ENCODE measurements at places on chromosomes 5 and 9.

GRCh38 chr5:137075163-137075970, 423.8 kb downstream of the SPOCK1 start:
- DNase-seq: no peak

- DNase-seq: no peak
Observed at GRCh38 chr9:19947996-19948395, 159.2 kb upstream of the SLC24A2 start.

- no peak for DNase-seq
Observed at GRCh38 chr9:108708448-108708847, 147.3 kb downstream of the ACTL7B start.

GRCh38 chr5:173099461-173099860, 43.3 kb downstream of the CREBRF start:
- no peak for DNase-seq

GRCh38 chr9:89008055-89008743, 16.9 kb downstream of the S1PR3 start:
- no peak for DNase-seq

DNA sequence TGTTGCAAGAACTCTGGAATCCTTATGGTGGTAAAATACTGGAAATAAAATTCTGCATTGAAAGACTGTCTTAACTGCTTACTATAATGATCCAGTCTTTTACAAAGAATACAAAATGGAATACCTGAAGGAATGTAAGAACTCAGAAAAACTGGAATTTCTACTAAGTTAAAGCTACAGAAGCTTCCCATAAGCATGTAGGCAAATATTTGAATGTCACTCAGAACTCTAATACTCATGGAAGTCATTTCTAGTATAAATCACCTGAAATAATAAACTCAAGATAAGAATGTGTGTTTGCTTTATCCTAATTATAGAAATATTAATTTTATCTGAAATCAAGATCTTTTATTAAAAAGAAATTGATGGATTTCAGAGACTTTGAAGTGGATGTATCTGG, 54.8 kb downstream of the FEM1C start:
- no peak for DNase-seq

- DNase-seq: no peak
Observed at GRCh38 chr5:174310706-174311105, 265.2 kb downstream of the NSG2 start.

- no peak for DNase-seq
Observed at GRCh38 chr5:153565822-153566221, 75.4 kb downstream of the GRIA1 start.

- no peak for DNase-seq
Observed at GRCh38 chr5:155260798-155261197, 247.2 kb downstream of the KIF4B start.

DNA sequence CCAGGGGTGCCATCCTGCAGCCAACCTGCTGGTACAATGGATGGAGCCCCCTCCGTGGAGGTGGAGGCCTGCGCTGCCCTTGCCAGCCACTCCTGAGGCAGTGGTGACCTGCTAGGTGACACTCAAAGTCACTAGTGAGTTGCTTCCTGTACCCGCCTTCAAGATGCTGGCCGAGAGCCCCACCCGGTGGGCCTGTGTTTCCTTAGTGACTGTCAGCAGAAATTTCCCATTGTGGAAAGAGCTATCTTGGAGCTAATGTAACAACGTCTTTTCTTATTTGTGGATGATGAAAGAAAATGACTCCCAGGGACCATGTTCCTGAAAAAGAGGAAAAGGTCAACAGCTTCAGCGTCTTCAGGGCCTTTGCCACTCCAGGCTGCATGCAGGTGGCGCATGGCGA, 117.0 kb upstream of the BOD1 start:
- DNase-seq: no peak

DNA sequence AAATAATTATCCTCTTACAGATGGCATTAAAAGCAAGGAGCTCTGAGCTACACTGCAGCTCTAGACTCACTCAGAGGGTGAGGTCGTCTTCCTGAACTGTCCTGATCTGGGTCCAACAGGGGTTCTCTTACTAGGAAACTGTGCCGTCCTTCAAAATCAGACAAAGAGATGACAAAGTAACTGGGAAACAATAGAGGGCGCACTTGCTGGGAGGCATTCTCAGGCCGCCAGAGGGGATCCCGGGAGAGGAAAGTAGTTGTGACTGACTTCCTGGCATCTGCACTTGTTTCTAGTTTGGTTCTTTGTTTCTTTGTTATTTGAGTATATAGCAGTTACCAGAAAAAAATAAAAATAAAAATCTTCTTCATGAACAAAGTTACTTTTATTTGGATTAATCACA, 142.9 kb upstream of the MSX2 start:
- no peak for DNase-seq

GRCh38 chr5:142166754-142167153, 58.2 kb downstream of the NDFIP1 start:
- DNase-seq: no peak

- no peak for DNase-seq
Observed at GRCh38 chr9:28853477-28853876, 1280.2 kb upstream of the C9orf72 start.

- no peak for DNase-seq
Observed at GRCh38 chr9:70902692-70903131, 218.7 kb downstream of the TRPM3 start.

DNA sequence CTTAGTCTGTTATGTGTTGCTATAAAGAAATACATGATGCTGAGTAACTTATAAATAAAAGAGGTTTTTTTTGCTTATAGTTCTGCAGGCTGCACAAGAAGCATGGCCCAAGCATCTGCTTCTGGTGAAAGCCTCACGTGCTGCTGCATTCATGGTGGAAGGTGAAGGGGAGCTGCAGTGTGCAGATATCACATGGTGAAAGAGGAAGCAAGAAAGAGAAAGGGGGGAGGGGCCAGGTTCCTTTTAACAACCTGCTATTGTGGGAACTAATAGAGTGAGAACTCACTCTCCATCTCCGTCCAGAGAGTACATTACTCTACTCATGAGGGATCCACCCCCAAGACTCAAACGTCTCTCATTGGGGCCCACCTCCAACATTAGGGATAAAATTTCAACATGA, 12.5 kb upstream of the PARP8 start:
- DNase-seq: no peak

DNA sequence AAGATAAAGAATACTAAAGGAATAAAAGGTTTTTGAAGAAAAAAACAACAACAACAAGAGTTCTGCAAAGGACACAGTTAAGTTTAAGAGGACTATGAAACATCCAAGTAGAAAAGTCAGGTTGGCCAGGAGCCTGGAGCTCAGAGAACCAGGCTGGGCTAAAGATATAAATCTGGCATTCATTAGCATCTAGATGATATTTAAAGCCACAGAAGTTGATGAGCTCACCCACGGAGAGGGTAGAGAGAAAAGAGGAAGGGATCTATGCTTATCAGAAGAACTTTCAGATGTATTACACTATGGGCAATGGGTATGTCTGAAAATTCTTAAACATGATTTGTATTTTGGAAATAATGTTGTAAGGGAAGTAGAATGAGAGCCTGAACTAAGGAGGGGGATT, 9.9 kb downstream of the MIER3 start:
- no peak for DNase-seq

DNA sequence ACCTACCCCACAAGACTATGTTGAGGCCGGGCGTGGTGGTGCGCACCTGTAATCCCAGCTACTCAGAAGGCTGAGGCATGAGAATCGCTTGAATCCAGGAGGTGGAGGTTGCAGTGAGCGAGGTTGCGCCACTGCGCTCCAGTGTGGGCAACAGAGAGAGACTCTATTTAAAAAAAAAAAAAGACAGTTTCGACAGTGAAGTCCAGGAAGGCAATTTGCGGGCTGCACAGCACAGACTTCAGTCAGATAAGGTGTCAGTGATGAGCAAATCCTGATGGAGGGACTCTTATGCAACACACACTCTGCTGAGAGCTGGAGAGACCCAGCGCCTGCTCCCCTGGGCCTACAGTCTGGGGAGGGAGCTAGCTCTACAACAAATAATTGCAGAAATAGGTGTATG, 14.2 kb downstream of the CCNJL start:
- no peak for DNase-seq

GRCh38 chr9:70683841-70684240, 269.4 kb upstream of the KLF9 start:
- no peak for DNase-seq

DNA sequence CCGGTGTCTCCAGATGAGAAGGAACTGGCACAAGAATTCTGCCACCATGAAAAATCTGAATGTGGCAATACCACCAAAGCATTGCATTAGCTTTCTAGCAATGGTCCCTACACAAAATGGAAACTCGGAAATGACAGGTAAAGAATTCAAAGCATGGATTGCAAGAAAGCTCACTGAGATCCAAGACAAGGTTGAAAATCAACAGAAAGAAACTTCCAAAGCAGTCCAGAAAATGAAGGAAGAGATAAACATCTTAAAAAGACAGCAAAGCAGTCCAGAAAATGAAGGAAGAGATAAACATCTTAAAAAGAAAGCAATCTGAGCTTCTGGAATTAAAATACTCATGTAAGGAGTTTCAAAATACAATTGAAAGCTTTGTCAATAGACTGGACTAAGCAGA, 16.8 kb upstream of the GRXCR2 start:
- DNase-seq: no peak

- no peak for DNase-seq
Observed at GRCh38 chr9:32728181-32728580, 55.2 kb upstream of the TMEM215 start.

GRCh38 chr5:138698713-138699112, 54.5 kb upstream of the CTNNA1 start:
- no peak for DNase-seq

DNA sequence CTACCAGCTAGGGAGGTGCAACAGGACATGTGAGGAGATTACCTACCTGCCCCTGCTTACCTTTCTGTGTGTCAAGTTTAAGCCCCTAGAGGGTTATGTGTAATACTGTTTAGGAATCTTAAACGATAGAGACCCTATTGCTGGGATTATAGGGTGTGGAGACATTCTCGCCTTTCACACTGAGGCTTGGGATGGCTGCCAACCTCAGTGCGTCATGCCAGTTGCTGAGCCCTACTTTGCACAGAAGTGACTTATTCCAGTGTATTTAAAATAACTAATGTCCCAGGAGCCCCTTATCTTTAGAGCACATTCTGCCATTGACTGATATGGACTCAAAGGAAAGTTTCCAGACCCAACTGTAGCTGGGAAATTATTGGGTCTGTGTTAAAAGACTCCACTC, 76.6 kb upstream of the XPA start:
- no peak for DNase-seq

- DNase-seq: no peak
Observed at GRCh38 chr9:90343366-90343765, 299.3 kb downstream of the DIRAS2 start.

DNA sequence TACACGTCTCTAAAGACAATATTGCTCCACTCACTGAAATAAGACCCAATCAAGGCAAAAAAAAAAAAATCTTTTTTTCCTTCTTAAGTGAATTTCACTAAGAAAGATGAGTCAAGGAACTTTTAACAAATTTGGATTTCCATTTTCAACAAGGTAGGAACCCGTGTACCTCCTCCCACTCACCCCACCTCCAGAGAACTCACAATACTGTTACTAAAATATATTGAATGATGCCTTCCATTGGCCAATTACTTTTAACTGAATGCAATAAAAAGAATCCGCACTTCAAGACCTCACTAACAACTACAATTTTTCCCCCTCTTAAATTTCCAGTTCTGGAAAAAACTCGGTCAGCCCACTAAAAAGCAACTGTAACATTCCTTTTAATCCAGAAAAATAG, 50.7 kb downstream of the FBXW11 start:
- no peak for DNase-seq

DNA sequence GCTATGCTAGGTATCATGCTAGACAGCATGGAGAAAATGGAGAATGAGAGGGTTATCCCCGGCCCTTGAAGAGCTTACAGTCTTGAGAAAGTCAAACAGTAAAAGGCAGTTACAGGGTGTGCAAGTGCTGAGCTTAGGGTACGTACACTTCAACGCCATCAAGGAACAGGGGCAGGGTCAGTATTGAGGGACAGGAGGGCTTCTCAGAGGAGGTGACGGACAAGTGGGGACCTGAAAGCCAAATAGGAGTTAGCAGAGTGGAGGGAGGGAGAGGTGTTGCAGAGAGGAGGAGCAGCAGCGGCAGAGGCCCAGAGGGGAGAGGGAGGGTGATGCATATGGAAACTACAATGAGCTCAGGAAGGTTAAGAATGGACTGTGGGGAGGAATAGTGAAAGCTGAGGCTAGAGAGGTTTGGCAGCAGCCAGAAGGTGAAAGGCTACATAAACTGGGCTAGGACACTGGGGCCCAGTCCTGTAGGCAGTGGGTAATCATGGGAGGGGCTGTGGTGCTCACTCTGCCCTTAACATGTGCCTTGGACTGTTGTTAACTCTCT, 88.0 kb downstream of the NRG2 start:
- no peak for DNase-seq

DNA sequence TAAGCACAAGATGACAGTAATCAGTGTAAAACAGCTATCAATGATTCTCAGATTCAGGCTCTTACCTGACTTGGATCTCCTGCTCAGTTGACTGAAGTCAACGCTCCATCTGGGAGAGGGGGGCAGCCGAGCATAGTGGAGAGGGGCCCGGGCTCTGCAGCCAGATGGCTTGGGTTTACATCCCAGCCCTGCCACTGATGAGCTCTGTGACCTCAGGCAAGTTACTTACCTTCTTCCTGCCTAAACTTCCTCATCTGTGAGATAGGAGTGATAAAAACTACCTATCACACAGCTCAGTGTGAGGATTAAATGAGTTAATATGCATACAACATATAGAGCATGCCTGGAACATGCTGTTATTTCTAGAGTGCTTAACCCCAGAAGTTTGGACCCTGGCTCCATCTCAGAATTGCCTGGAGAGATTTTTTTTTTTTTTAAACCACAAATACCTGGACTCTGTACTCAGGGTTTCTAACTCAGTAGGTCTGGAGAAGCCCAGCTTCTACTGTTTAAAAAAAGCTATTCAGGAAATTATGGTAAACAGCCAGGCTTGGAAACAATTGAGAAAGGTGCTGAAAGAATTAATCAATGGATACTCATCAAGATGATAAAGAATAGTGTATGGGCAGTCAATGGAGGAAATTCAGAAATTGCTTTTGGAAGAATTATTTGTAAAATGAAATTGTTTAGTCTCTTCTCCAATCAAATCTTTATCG, 72.2 kb downstream of the ANKRD55 start:
- DNase-seq: no peak

DNA sequence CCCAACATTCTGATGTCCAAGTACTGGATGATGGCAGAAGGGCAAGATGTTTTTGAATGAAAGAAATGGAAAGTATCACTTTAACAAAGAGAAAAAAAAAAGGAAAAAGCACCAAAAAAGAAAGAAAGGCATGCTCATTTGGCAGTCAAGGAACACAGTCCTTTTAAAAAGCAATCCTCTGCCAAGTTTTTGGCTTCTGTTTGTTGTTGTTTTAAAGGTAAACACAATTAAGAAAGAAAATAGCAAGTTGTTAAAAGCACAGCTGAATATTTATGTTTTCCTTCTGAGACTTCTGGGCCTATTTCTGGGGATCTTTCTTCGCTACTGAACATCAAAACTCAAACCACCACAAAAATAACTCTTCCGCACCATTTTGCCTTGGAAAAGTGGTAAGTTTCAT, 162.1 kb downstream of the TRPM3 start:
- no peak for DNase-seq

All from activated T-cell treated with anti-CD3 and anti-CD28 coated beads for 24 hours (primary cell).